GM23248 (cell line): ENCODE measurements at places on chromosomes 5 and 9. TPM values are rescaled to one million over a fixed set of nuclear protein-coding genes. Genes with fewer than 3 reads are reported as not detected.

DNA sequence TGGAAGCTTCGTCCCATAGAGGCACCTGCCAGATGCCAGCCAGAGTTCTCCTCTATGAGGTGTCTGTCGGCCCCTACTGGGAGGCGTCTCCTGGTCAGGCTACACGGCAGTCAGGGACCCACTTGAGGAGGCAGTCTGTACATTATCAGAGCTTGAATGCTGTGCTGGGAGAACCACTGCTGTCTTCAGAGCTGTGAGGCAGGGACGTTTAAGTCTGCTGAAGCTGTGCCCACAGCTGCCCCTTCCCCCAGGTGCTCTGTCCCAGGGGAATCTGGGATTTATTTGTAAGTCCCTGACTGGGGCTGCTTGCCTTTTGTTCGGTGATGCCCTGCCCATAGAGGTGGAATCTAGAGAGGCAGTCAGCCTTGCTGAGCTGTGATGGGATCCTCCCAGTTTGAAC is 70.8 kb downstream of the NDUFS4 start:
- DNase-seq, result no peak

- peak; percentile 49 for DNase-seq
Observed at GRCh38 chr9:127523312-127523851, 72.1 kb downstream of the LRSAM1 start.

GRCh38 chr5:168304349-168304748 is 12.9 kb downstream of the WWC1 start:
- DNase-seq, result no peak

DNA sequence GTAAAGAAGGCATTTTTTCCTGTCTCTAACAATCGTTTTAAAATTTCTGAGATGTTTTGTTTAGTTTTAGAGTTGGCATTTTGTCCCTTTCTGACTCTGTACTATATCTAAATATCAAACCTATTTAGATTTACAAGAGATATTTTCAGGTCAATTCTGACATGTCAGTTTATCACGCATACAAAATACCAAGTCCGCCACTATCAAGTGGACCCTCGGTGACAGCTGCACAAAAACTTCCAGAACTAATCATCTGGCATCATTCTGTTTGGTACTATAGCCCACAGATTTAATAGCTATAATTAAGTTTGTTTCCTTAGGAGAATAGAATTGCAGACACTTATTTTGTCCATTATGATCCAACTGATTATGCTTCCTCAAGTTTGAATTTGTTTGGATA is 1278.2 kb downstream of the CDH12 start:
- DNase-seq, result no peak

- DNase-seq, result no peak
Observed at GRCh38 chr9:89657295-89657694, 52.5 kb downstream of the GADD45G start.

- no peak for DNase-seq
Observed at GRCh38 chr9:82353631-82354278, 365.2 kb downstream of the SPATA31D1 start.

DNA sequence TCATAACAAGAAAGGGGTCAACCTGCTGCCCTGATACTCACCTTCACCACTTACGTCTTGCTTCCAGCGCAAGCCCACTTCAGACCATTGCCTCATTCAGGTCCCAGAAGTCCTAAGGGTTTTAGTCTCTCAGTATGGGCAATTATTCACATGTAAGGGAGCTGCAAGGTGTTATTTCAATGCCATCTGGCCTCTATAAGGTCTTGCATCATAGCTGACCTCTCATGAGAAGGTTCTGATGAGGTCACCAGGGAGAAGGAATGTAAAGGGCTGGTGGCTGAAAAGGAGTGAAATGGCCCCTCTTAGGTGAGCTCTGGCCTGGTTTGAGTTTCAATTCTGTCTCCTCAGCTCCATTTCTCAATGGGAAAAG is 1.5 kb upstream of the MARCHF3 start:
- DNase-seq, result peak; percentile 33

DNA sequence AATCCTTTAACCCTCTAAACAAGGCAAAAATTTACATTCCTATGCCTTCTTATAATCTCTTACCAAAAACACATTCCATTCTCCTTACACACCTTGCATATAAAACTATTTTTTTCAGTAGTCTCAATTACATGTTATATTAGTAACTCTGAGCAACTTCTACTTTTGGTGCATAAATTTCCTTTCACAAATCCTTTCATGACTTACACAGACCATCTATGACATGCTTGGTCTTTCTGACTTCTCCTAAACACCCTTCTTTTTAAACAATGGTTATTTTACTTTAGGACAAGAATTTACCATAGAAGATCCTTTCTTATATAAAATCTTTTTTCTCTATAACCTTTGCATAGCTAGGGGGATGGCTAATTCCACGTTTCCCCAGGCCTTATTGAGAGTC is 208.0 kb upstream of the ARRDC3 start:
- DNase-seq, result no peak

DNA sequence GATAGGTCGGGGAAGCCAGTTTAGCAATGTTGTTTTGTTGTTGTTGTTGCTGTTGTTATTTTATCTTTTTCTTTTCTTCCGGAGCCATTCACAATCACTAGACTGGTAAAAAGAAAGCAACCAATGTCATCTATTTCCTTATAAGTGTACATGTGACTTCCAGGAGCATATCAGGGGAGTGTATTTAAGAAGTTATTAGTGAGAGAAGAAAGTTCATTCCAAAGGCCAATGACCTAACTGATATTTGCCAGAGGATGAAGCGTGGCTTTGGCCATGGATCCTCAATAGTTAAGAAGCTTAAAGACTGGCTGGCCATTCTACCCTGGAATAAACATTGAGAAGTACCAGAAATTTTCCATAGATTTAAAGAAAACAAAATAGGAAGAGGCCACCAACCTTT is 341.4 kb upstream of the RFX3 start:
- DNase-seq, result no peak

DNA sequence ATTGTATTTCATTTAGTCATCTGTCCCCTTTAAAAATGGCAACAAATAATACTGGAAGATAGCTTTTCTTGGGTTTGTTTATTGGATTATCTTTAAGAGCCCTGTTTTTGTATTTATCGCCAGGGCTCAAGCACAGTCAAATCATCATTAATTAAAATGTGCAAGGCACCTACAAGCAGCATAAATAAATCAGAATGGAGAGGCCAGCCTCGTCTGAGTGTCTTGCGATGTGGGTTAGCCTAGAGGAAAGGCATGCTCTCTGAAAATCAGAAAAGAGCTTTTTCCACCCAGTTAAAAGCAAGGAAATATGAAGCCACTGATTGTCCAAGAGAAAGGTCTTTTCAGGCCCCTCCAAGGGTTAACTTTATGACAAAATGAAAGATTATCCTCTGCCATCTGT is 31.8 kb downstream of the ZFAND5 start:
- no peak for DNase-seq

DNA sequence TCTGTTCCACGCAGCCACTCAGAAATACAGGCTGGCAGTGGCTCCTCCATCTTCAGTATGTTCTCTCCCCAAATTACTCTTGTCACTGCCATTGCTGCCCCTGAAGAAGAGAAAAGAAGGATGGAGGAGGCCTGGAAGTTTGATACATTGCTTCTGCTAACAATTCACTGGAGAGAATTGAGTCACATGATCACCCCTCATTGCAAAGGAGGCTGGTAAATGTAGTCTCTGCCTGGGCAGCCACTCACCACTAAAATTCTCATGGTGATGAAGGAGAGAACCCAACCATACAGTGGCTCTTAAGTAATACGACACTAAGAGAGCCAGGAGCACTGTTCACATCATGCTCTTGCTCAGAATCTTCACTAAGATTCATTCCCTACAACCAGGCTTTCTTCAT is 112.0 kb downstream of the DOCK8 start:
- DNase-seq, result no peak

The PPP2CA gene
- 184 and 193 TPM in 2 replicates for total RNA-seq

The FOXI1 gene
- total RNA-seq, result not detected in 2 replicates
